GDM1 (cell line): ENCODE measurements at places on chromosomes 4 and X.

DNA sequence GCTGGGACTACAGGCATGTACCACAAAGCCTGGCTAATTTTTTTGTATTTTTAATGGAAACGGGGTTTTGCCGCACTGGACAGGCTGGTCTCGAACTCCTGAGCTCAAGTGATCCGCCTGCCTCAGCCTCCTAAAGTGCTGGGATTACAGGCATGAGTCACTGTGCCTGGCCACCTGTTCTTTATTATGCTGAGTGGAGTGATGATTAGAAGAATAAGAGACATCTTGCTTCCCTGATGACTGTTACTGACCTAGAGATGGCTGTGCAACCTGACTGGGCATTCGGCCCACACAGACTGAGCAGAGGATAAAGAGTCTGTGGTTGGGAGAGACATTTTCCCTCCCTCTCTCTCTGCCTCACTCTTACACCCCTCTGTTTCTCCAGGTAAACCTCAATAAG is 56.7 kb downstream of the SPINK2 start:
- no peak for DNase-seq

GRCh38 chr4:161457906-161458305 is 705.9 kb downstream of the FSTL5 start:
- no peak for DNase-seq

GRCh38 chrX:13397878-13398818 is 78.3 kb upstream of the ATXN3L start:
- DNase-seq = no peak

DNA sequence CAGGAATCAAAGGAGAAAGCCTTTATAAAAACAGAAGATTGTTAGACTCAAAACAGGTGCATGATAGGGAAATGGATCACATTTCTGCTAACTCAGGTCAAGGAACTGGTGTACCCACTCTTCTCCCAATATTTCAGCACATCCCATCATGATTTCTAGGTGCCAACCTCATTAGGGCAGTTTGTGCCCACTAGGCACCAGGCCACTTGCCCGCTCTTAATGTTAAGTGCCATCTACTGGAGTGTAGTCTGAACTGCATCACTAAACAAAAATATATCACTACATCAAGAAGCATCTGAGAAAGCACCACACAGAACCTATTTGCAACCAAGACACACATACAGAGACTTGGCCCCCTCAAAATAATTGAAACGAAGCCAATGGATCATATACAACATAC is 140.4 kb upstream of the GRID2 start:
- no peak for DNase-seq

DNA sequence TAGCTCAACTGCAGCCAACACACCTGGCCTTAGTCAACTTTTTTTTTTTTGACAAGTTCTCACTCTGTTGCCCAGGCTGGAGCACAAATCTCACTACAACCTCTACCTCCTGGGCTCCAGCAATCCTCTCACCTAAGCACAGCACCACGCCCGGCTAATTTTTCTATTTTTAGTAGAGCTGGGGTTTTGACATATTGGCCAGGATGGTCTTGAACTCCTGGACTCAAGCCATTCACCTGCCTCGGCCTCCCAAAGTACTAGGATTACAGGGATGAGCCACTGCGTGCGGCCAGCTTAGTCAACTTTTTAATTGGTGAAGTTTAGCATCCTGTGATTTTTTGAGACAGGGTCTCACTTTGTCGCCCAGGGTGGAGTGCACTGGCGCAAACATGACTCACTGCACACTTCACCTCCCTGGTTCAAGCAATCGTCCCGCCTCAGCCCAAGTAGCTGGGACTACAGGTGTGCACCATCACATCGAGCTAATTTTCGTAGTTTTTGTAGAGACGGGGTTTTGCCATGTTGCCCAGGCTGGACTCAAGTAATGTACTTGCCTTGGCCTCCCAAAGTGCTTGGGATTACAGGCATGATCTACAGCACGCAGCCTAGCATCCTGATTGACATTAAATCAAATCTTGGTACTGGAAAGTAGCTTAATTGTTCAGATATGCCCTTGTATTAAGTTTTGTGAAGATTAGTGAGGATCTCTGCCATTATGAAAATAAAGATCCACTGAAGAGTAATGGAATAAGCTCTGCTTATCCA is 8.3 kb downstream of the HNRNPDL start:
- no peak for DNase-seq

GRCh38 chr4:148834804-148835631 is 392.8 kb upstream of the NR3C2 start:
- DNase-seq = peak; percentile 24

GRCh38 chrX:110310896-110311295 is 7.0 kb downstream of the AMMECR1 start:
- DNase-seq = no peak

DNA sequence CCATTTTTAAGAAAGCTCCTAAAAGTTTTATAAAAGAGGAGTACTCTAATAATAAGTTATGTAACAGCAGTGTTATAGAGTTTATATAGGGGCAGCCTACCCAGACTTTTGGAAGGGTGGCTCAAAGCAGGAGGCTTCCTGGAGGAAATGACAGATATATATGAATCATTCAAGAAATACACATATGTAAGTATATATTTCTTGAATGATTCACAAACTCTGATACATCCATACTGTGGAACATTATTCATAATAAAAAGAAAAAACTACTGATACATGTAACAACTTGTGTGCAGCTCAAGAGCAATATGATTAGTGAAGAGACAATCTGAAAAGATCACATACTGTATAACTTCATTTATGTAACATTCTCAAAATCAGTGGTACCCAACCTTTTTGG is 166.2 kb downstream of the WDFY3 start:
- no peak for DNase-seq

DNA sequence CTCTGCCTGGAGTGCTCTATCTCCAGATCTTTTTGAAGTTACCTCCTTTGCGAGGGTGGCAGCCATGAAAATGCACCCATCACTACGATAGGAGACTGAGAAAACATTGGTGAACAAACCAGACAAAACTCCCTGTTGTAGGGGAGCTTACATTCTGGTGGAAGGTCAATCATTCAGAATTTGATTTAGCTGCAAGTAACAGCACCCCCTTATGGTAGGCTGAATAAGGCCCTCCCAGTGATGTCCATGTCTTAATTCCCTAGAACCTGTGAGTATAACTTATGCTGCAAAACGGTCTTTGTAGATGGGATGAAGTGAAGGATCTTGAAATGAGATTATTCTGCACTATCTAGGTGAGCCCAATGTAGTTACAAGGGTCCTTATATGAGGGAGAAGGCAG is 5.6 kb upstream of the TEC start:
- peak; percentile 60 for DNase-seq

DNA sequence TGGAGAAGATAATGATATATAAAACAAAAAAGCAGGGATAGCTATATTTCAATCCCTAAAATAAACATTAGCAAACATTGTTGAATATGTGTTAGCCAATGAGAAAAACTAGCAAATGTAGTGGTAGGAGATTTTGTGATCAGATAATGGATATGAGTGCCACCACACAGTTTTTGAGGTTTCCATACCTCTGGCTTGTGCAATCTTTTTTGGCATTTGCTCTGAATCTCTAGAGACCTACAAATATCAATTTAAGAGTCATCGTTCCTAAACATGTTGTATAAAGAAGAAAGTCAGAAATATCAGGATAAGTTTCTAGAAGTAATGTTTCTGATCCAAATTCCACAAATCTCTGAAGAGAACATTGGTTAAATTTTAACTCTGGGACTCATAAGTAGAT is 308.7 kb downstream of the PDGFC start:
- no peak for DNase-seq

GRCh38 chr4:5867866-5868265 is 25.0 kb downstream of the CRMP1 start:
- no peak for DNase-seq

DNA sequence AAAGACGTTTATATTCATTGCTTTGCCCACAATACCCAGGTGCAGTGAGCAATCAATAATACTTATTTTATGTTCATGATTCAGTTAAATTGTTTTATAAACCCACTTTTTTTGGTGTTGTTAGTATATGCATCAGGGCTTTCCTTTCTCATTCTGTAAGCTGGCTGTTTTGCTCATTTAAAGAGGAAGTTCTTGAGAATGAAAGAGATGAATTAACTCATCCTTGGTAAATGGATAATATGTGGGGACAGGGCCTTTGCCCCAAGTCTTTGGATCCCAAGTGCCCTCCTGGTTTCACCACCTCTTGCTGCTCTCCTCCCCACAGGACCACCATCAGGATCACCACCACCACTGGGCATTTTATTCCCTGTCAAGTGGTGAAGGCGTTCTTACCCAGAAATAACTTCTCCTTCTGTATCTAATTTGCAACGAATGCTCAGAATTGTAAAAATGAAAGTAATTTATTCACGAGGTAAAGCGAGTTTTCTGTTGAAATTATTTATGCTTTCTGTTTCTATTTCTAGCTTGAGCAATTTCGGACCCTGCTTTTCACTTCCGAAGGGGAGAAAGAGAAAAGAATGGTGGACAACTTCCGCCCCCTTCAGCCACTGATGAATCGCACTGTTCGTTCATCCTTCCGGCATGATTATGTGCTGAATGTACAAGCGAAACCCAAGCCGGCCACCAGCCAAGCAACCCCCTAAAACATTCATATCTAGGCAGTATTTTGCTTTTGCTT is 8.2 kb upstream of the ZRSR2 start:
- no peak for DNase-seq

DNA sequence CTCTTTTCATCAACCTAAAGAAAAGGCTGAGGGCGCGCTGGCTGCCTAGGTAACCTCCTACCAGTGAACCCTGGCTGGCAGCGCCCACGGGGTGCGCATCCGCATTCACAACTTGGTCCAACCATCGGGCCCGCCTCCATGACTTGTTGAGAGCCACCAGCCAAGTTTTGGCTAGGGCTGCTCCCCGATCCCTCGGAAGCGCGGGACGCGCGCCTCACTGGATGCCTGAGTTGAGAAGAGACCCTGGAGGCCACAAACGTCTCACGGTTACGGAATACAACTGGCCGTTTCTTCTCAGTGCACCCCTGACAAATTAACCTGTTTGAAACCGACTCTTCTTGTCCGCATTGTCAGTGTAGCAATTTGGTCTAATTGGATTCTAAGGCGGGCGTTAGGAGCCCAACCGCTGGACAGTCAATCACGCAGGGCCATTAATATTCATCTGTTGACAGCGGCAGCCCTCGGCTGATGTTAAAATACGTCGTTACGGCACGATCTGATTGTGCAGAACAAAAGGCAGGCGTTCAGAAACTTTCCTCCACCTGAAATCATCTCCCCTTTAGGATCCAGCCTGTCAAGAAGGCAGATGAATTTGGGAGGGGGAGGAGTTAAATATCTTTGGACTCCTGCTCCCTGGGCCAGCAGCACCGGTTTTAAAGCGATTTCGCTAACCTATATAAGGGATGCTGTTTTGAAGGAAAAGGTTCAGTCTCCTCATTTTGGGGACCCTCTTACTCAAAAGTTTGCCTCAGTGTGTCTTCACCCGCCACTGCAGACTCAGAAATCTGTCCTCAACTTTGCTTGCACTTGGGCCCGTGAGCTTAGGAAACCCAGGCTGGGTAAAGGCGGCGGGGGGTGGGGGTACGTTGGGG is 1.2 kb downstream of the GPC3 start:
- no peak for DNase-seq

- no peak for DNase-seq
Measured at GRCh38 chr4:129545599-129546278, 449.8 kb downstream of the C4orf33 start.

GRCh38 chrX:10223781-10224180 is 67.0 kb downstream of the CLCN4 start:
- no peak for DNase-seq

GRCh38 chrX:145396612-145397011 is 149.3 kb downstream of the SPANXN1 start:
- DNase-seq = no peak

DNA sequence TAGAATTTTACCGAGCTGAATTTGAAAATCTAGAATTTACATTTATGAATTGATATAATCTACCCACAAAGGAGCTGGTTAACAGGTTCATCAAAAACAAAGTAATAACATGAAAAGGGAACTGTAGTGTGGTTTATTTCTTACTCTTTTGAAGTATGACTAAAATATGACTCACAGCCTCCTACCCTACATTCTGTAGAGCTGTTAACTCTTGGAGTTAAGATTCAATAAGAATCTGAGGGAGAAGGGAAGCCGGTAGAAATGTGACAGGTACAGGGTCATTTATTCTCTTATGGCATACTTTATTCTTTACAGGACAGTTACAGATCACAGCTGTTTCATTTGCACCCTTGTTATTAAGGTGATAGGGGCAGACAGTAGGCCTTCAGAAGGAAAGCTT is 132.2 kb upstream of the FAM47B start:
- DNase-seq = no peak

- no peak for DNase-seq
Measured at GRCh38 chr4:66681962-66682361, 863.3 kb downstream of the CENPC start.

- DNase-seq = no peak
Measured at GRCh38 chrX:69070949-69071650, 94.2 kb downstream of the PJA1 start.

DNA sequence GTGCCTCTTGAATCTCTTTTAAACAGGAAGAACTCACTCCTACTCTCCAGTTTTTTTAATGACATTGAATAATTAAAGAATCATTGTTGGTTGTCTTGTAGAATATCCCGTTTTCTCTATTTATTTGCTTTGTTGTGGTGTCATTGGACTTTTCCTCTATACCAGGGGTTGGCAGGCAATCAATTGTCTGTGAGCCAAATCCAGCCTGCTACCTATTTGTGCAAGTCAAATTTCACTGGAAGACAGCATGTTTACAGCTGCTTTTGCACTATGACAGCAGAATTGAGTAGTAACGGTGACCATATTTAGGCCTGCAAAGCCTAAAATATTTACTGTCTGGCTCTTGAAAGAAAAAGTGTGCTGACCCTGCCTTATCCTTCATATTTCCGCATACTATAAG is 34.8 kb downstream of the POLA1 start:
- no peak for DNase-seq

- DNase-seq = no peak
Measured at GRCh38 chr4:161121451-161121850, 1042.3 kb downstream of the FSTL5 start.

- DNase-seq = no peak
Measured at GRCh38 chr4:85452058-85452731, 22.8 kb upstream of the ARHGAP24 start.

DNA sequence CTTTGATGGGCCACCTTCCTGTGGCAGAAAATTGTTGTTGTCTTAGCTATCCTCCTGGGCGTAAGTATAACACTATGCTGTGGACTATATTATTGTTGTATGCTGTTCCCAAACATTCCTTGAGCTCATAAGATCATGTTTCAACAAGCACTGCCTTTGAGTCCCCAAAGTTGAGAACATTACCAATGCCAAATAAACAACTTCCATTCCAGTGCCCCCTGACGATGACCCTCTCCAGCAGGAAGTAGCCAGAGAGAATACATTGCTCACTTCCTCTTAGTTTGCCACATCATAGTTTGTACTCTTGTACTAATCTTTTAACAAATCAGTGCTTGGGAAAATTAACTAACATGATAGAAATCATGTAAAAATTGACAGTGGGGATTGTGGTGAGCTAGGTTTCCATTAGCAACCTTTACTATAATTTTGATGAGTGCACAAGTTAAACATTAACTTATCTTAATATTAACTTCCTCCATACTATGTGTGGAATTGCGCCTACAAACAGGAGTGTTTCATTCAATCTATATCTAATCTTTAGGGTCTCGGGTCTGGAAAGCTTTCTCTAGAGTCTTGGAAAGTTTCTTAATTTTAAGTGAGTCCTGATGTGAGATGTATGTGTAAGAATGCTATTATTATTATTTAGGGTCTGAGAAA is 20.3 kb upstream of the DHX15 start:
- no peak for DNase-seq

GRCh38 chrX:103254171-103254824 is 657 bp downstream of the TCEAL8 start:
- peak; percentile 33 for DNase-seq

- no peak for DNase-seq
Measured at GRCh38 chr4:48654015-48654664, 125.9 kb downstream of the FRYL start.

GRCh38 chr4:121375262-121375661 is 5.6 kb downstream of the QRFPR start:
- DNase-seq = no peak
